Effector CD8-positive, alpha-beta T cell (primary cell): ENCODE measurements at places on chromosomes 4 and X.

- DNase-seq: no peak
Observed at GRCh38 chr4:165502916-165503907, 124.4 kb downstream of the CPE start.

- DNase-seq: peak; percentile 36
Observed at GRCh38 chr4:26860922-26861433, 337 bp downstream of the STIM2 start.

- no peak for DNase-seq
Observed at GRCh38 chr4:41267997-41268396, 11.3 kb downstream of the UCHL1 start.

GRCh38 chr4:79625361-79625760 is 217.3 kb upstream of the GK2 start:
- no peak for DNase-seq

DNA sequence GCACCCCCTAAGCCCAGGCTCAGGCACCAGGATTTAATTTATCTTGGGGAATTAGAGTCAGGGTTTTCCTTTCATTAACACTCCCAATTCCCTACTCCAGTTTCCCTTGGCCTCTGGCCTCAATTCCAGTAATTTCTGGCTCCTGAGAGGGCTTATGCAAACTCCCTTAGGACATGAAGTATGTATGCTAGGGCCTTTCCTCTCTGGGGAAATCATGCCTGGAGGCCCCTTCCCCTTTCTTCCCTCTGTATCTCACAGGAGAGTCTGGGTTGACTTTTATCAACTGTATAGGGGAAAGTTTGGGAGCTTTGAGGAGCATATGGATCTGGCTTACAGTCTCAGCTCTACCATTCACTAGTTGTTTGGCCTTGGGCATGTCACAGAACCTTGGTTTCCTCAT is 169.5 kb downstream of the SHROOM4 start:
- DNase-seq: no peak

DNA sequence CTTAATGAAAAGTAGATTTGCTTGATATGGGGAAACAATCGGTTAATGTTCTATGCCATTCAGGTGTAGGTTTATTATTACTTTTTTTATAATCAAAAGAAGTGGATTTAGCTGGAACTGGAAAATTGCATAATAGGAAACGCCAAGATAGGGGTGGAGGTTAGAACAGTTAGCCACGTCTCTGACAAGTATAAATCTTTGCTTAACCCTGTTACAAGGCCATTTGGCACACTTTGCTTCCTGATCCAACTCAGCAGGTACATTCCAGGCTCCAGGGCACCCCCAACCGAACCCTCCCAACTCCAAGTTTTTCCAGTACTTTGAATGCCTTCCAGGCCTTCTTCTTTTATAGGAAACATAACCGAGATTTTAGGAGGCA is 50.6 kb upstream of the ACSL4 start:
- no peak for DNase-seq

GRCh38 chrX:110006821-110007375 is 4.0 kb downstream of the TMEM164 start:
- no peak for DNase-seq

GRCh38 chr4:180422989-180423711 is 1820.1 kb upstream of the TENM3 start:
- no peak for DNase-seq

DNA sequence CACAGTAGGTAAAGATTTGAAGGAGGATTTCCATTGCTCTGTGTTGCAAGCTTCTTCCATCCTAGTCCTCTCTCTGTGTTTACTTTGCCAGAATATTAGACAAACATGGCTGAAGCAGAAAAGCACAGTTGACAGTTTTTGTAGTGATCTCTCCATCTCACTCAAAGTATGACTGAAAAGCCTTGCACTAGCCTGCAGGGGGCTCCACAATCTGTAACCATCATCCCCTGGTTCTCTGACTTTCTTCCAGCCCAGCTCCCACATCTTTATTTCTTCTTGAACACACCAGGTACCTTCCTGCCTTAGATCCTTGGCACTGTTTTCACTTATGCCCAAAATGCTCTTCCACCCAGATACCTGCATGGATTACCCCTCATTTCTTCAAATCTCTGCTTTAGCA is 34.1 kb upstream of the HHIP start:
- DNase-seq: no peak
